ENCODE measurements at places on chromosomes 1 and 21. TPM values are rescaled to one million over a fixed set of nuclear protein-coding genes. Genes with fewer than 3 reads are reported as not detected.

The LRRC39 gene
- 0.53 TPM for total RNA-seq

The FCRLB gene
- total RNA-seq: 0.26 TPM

The SFN gene
- 465 TPM for total RNA-seq

The CFHR5 gene
- not detected for total RNA-seq

The TP73 gene
- under 0.01 TPM for total RNA-seq

The CFAP74 gene
- not detected for total RNA-seq

Measured in bronchial epithelial cell (primary cell).